ENCODE measurements at places on chromosomes 5 and 9. TPM values are rescaled to one million over a fixed set of nuclear protein-coding genes. Genes with fewer than 3 reads are reported as not detected.
A peak's percentile ranks its signal among the peaks of the same experiment; 100 is the strongest.

GRCh38 chr5:118544887-118545449 lies 443.4 kb downstream of the DTWD2 start:
- no peaks in the 10 kb centered on the region for H3K36me3 ChIP-seq
- no peak overlapping the region for H3K27ac ChIP-seq
- DNase-seq, result no peak
- no peak overlapping the region for H3K4me3 ChIP-seq

DNA sequence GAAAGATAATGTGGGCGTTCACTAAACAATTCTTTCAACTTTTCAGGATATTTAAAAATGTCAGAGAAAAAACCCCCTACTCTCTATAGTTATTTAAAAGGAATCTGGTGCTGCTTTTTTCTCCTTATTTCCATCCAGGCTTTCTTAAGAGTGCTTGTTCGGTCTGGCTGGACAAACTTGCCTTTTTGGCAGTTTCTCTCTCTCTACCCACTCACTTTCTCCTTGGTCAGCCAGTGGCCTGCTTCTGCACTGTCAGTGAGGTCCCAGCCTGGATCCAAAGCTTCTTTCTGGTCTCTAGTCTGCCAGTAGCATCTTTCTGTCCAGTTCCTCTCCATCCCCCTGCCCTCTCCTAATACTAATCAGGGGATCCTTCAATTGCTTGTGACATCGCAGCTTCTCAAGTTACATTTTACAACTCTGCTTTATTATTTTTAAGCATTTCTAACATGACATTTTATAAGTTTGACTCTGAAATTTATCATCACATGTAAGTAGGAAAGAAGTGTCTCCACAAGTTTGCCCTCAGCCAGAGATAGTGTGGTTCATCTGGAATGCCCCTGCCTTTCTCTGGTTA lies 50.4 kb downstream of the PIK3R1 start:
- no peaks in the 10 kb centered on the region for H3K36me3 ChIP-seq
- H3K27me3 ChIP-seq, result no peaks in the 10 kb centered on the region
- peaks cover 93% of the 10 kb centered on the region for H3K4me1 ChIP-seq

Gene ZNF618
- total RNA-seq, result 1.7 TPM

Gene PCDHB8
- total RNA-seq, result not detected

GRCh38 chr9:35903049-35903448 lies 3.0 kb upstream of the HRCT1 start:
- DNase-seq, result peak; percentile 66
- H3K4me3 ChIP-seq, result no peak overlapping the region
- no peaks in the 10 kb centered on the region for H3K27me3 ChIP-seq
- H3K4me1 ChIP-seq, result peaks cover 40% of the 10 kb centered on the region
- H3K36me3 ChIP-seq, result no peaks in the 10 kb centered on the region

DNA sequence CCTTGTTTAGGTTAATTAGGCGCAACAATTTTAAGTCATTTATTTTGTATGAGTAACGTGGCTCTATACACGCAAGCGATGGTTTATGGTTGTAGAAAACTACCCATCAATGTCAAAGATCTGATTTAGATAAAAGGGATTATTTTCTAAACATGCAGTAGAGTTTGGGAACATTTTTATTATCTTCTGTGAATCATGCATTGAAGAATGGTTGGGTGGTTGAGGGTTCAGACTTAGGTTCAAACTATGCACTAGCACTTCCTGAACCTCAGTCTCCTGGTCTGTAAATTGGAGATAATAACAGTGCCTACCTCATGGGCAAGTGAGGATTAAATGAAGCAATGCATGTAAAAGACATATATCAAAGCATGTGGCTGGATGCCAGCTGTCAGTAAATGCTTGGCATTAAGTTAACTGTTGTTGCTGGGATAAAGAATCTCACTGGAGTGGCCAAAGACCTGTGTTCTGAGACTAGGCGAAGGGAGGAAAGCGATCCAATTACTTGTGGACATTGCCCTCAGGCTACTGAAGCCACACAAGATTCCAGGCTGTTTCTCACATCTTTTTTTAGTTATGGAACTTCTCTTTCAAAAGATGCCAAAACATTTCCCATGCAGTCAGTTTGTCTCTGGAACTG lies 1.1 kb upstream of the OTULINL start:
- H3K27ac ChIP-seq, result no peak overlapping the region
- no peak overlapping the region for H3K4me3 ChIP-seq
- DNase-seq, result no peak
- H3K36me3 ChIP-seq, result no peaks in the 10 kb centered on the region
- no peaks in the 10 kb centered on the region for H3K27me3 ChIP-seq
- H3K4me1 ChIP-seq, result peaks cover 29% of the 10 kb centered on the region

Gene PFN3
- total RNA-seq, result not detected

Gene PTGR1
- 0.36 TPM for total RNA-seq

Gene HAPLN1
- not detected for total RNA-seq

Gene ADAMTS2
- not detected for total RNA-seq

DNA sequence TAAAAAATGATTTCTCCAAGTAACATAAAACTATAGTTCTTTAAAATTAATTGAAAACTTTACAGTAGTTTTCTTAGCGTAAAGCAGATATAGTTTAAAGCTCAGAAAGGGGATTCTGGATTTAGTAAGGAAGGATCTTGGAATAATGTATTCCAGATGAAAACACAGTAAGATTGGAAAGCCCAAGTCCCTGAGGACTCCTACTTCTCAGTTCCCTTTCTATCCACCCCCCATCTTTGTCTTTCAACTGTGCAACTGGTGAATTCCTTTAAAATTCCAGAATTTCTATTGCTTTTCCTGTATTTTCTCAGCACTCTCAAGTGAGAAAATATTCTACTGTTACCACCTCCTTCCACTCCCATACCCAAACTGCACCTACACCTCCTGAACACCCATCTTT lies 184.5 kb upstream of the FBN2 start:
- no peak overlapping the region for H3K4me3 ChIP-seq
- no peaks in the 10 kb centered on the region for H3K36me3 ChIP-seq
- no peaks in the 10 kb centered on the region for H3K27me3 ChIP-seq
- no peak overlapping the region for H3K27ac ChIP-seq
- no peak for DNase-seq

Gene IGIP
- 13.7 TPM for total RNA-seq

- no peaks in the 10 kb centered on the region for H3K36me3 ChIP-seq
- H3K27me3 ChIP-seq, result no peaks in the 10 kb centered on the region
- no peak overlapping the region for H3K27ac ChIP-seq
These were observed 108.7 kb upstream of the NFIL3 start for GRCh38 chr9:91532325-91532724.

Gene PCDHB12
- total RNA-seq, result not detected

- no peak for DNase-seq
- no peaks in the 10 kb centered on the region for H3K36me3 ChIP-seq
- H3K4me3 ChIP-seq, result no peak overlapping the region
- no peaks in the 10 kb centered on the region for H3K4me1 ChIP-seq
- no peaks in the 10 kb centered on the region for H3K27me3 ChIP-seq
These were observed 37.1 kb downstream of the PLPP1 start for GRCh38 chr5:55497712-55498111.

DNA sequence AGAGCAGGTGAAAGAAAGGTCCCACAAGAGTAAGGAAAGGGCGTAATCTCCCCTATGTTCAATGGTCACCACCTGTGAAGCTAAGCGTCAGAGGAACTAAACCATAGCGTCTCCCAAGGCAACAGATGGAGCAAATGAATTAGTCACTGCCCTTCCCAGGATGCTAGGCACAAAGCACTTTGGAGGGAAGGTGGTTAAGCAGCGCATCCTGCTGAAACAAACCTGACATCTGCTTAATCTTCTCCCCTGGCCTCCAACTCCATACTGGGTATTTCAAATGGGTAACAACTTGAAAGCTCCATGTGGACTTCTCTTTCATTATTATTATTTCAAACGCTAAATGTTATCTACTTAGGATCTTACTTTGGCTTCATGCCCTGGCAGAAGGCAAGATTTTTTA lies 227.3 kb downstream of the MLLT3 start:
- no peak overlapping the region for H3K4me3 ChIP-seq
- H3K27ac ChIP-seq, result no peak overlapping the region
- no peaks in the 10 kb centered on the region for H3K36me3 ChIP-seq
- no peak for DNase-seq
- no peaks in the 10 kb centered on the region for H3K27me3 ChIP-seq
- peaks cover 23% of the 10 kb centered on the region for H3K4me1 ChIP-seq

Gene CCL28
- total RNA-seq, result 18.2 TPM

GRCh38 chr9:16205455-16205854 lies 652.6 kb downstream of the CCDC171 start:
- no peaks in the 10 kb centered on the region for H3K27me3 ChIP-seq
- no peaks in the 10 kb centered on the region for H3K36me3 ChIP-seq
- no peak overlapping the region for H3K4me3 ChIP-seq
- H3K4me1 ChIP-seq, result no peaks in the 10 kb centered on the region
- DNase-seq, result no peak

- no peak overlapping the region for H3K4me3 ChIP-seq
- no peak for DNase-seq
- H3K4me1 ChIP-seq, result peaks cover 19% of the 10 kb centered on the region
- H3K27ac ChIP-seq, result no peak overlapping the region
These were observed 3.3 kb downstream of the GPX3 start for GRCh38 chr5:151023651-151024050.

Gene PCA3
- not detected for total RNA-seq

GRCh38 chr5:169302491-169303118 lies 1.7 kb upstream of the SLIT3 start:
- no peaks in the 10 kb centered on the region for H3K4me1 ChIP-seq
- H3K27me3 ChIP-seq, result peaks cover 6% of the 10 kb centered on the region
- H3K4me3 ChIP-seq, result no peak overlapping the region
- DNase-seq, result peak; percentile 24
- H3K27ac ChIP-seq, result no peak overlapping the region

GRCh38 chr5:114658194-114658593 lies 296.3 kb downstream of the KCNN2 start:
- no peak for DNase-seq
- H3K36me3 ChIP-seq, result no peaks in the 10 kb centered on the region
- H3K27me3 ChIP-seq, result no peaks in the 10 kb centered on the region
- no peak overlapping the region for H3K27ac ChIP-seq

GRCh38 chr5:58002323-58002722 lies 457.6 kb downstream of the PLK2 start:
- H3K4me3 ChIP-seq, result no peak overlapping the region
- H3K36me3 ChIP-seq, result no peaks in the 10 kb centered on the region
- no peak for DNase-seq
- no peak overlapping the region for H3K27ac ChIP-seq
- H3K4me1 ChIP-seq, result no peaks in the 10 kb centered on the region
- H3K27me3 ChIP-seq, result no peaks in the 10 kb centered on the region

- H3K27me3 ChIP-seq, result no peaks in the 10 kb centered on the region
- H3K27ac ChIP-seq, result no peak overlapping the region
- H3K4me3 ChIP-seq, result no peak overlapping the region
- no peaks in the 10 kb centered on the region for H3K36me3 ChIP-seq
- H3K4me1 ChIP-seq, result no peaks in the 10 kb centered on the region
These were observed 50.6 kb upstream of the NRARP start for GRCh38 chr9:137352511-137353222.

DNA sequence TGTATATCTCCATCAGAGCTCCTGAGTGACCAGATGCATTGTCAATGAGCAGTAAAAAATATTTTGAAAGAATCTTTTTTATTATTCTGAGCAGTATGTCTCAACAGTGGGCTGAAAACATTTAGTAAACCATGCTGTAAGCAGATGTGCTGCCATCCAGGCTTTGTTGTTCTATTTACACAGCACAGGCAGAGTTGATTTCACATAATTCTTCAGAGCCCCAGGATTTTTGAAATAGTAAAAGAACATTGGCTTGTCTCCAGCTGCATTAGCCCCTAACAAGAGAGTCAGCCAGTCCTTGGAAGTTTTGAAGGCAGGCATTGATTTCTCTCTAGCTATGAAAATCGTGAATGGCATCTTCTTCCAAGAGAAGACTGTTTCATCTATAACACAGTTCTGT lies 25.2 kb upstream of the ENTREP1 start:
- DNase-seq, result no peak
- no peaks in the 10 kb centered on the region for H3K4me1 ChIP-seq
- H3K27ac ChIP-seq, result no peak overlapping the region
- H3K4me3 ChIP-seq, result no peak overlapping the region
- no peaks in the 10 kb centered on the region for H3K27me3 ChIP-seq

Gene NSG2
- not detected for total RNA-seq

Gene F2RL2
- not detected for total RNA-seq

DNA sequence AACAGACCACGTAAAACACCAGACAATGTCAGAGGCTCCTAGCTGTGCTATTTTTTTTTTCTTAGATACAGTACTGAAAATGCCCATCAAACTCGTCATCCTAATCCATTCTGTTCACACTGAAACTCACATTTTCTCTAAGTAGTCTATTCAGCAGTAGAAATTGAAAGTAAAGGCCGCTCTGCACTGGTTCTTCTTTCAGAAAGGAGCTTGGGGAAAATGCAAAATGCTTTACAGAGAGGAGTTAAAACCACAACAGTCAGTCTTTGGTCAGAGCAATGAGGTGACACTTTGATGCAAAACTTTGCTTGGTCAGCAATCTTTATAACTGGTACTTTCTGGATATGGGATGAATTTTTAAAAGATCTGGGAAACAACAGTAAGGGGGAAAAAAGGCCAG lies 43.8 kb upstream of the SUSD1 start:
- peaks cover 11% of the 10 kb centered on the region for H3K4me1 ChIP-seq
- no peaks in the 10 kb centered on the region for H3K27me3 ChIP-seq
- DNase-seq, result peak; percentile 2
- peak overlapping the region; percentile 11 for H3K27ac ChIP-seq
- peaks cover 4% of the 10 kb centered on the region for H3K36me3 ChIP-seq

DNA sequence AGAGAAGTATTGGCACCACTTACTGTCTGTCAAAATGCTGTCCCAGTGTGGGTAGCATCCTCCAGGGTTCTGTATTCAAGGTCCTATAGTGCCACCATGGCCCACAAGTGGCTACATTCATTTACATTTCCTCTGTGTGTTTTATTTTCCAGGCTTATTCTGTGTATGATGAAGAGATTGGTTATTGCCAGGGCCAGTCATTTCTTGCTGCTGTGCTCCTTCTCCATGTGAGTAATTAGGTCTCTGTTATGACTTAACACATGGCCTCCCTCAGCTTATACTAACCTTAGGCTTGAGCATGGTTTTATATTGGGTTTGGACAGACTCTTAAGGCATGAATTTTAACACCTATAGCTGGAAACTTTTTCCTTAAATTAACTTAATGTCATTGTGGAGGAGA lies 36.7 kb downstream of the GPR21 start:
- H3K27ac ChIP-seq, result no peak overlapping the region
- peaks cover 13% of the 10 kb centered on the region for H3K36me3 ChIP-seq
- H3K4me1 ChIP-seq, result no peaks in the 10 kb centered on the region
- no peaks in the 10 kb centered on the region for H3K27me3 ChIP-seq

Measured in CD4-positive, alpha-beta memory T cell (primary cell).